ENCODE measurements at places on chromosomes 2 and 18.

- DNase-seq, result no peak
Observed at GRCh38 chr2:46252891-46253659, 44.1 kb upstream of the EPAS1 start.

- DNase-seq, result no peak
Observed at GRCh38 chr2:10716581-10716980, 4.8 kb upstream of the ATP6V1C2 start.

- no peak for DNase-seq
Observed at GRCh38 chr18:54690198-54690597, 99.2 kb downstream of the DYNAP start.

DNA sequence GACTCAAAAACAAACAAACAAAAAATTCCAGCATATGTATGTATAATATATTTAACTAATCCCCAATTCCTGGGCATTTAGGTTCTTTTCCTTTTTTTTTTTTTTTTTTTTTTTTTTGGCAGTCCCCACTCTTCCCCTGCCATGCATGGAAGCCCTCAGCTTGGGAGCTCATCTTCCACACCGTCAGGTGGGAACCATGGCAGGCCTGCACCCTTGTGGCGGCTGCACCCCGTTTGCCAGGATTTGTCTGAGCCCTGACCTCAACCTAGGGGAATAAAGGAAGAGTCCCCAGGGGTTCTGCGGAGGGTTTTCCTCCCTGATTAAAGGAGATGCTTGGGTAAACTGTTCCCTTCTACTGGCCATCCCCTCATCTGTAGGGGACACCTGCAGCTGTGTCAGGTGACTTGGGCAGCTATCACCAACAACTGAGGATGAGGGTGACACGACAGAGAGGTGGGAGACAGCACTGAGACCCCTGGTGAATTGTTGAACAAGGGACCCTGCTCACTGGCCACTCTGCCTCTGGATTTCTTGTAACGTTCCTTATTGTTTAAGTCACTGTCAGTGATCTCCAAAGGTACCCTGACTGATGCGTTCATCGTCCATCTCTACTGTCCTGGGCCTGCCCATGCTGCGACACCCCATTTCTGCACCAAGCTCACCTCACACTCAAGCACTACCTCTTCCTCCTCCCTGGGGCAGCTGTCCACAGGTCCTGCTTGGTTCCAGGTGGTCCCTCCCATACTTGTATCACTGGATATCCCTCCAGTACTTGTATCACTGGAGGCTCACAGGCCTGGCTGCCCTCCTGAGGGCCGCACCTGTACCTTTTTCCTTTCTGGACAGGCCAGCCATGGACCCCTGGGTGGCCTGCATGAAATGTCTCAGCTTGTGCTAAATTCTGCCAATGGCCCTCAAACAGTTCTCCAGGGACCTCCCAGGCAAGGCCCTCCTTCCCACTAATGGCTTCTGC lies 14.5 kb downstream of the TMEM185B start:
- DNase-seq, result no peak

- DNase-seq, result no peak
Observed at GRCh38 chr18:12851716-12852115, 32.3 kb downstream of the PTPN2 start.

- DNase-seq, result no peak
Observed at GRCh38 chr2:81196383-81196851, 891.9 kb upstream of the LRRTM1 start.

DNA sequence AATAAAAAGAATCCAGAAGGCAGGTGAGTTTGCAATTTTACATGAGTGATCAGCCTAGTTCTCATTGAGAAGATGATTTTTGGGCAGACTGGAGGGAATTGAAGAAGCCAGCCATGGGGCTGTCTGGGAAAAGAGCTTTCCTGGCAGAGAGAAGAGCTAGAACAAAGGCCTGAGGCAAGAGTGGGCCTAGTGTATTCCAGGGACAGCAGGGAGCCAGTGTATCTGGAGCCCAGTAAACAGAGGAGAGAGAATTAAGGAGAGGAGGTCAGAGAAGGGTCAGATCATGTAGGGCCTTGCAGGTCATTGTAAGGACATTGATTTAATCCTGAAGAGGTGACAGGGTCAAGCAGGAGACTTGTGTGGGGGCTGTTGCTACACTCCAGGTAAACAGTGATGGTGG lies 195.8 kb downstream of the SATB2 start:
- no peak for DNase-seq

DNA sequence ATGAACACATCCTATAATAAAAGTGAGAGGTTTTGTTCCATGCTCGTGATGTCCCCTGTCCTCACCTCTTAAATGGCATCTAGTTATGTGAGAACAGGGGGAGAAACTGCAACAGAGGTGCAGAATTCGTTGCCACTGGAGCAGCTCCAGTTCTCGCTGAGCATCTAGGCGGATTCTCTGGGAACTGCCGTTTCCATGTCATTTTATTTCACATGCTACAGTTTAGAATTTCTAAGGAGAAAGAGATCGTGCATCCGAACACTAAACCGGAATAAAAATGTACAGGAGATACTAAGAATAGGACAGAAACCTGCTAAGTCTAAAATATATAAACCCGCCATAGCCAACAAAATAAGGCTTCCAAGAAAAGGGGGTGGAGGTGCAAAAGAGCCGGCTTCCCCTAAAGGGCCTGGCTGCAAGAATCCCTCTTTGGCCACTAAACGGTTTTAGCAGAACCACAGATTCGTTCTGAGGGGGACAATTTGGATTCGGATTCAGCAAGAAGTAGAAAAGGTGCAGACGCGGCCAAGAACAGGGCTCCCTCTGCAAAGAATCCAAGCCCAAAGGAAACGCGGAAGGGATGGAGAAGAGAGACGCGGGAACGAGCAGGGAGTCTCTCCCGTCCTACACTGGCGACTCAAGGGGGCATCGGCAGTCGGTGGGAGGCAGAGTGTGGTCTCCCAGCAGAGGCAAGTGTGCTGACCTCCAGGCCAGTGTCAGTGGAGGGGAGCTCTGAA lies 1.3 kb downstream of the TMEM163 start:
- no peak for DNase-seq

- no peak for DNase-seq
Observed at GRCh38 chr2:143148011-143148410, 18.8 kb downstream of the ARHGAP15 start.

DNA sequence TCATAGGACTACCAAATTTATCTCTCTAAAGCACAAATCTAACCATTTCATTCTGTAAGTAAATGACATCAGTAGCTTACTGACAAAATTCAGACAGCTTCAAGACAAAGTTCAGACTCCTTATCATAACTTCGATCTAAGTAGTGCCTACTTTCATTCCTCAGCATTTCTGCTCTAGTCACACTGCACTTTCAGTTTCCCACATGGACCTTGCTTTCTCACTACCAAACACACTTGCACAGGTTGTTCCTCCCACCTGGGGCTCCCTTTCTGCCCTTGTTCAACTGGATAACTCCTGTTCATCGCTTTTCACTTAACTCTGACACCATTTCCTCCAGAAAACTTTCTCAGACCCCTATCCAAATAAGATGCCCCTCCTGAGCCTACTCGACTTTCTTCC lies 22.1 kb upstream of the CCDC150 start:
- DNase-seq, result no peak

DNA sequence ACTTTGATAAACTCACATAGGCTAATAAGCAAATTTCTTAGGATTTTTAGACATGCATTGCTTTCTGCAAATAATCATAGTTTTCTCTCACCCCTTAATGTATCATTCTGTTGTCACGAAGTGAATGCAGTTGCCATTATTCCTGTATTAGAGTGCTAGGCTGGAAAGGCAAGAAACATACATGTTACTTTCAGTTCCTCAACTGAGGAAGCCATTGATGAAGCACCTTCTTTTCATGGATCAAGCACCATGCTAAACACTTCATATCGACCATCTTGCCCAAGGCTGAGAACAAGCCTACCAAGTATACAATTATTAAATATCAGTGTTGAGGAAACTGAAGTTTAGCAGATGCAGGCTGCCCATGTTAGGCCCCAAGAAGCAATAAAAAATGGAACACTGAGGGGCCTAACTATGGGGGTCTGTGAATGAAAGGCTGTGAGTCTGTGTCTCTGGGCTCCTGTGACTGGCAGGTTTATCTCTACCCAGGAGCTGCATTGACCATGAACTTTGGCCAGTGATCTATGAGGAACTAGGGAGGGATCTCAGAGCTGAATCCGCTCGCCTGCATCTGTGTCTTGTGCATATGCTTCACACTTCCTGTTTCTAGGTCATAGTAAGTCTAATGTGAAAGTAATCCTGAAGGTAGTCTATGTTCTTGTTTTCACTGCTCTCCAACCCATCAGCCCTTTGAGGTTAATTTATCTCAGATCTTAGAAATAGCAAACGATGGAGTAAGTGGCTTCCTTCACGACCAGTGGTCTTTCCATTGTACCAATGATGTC lies 16.0 kb upstream of the TSPYL6 start:
- no peak for DNase-seq

- DNase-seq, result no peak
Observed at GRCh38 chr2:110729106-110729505, 3.3 kb upstream of the ACOXL start.

DNA sequence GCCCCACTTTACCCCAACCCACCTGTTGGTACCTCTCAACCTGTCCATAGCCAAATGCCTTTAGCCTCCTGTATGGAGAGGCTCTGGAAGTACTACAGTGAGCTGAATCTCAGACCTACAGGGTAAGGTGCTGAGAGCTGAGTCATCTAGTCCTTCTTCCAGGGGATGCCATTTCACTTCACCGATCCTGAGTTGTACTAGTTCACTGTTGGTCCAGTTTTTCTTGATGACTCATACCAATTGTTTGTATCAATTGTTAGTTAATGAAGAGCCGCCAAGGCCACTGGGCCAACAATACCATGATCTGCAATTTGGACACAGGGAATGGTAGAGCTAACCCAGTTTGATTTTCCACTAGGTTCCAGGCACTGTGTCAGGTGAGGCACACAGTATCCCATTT lies 257.0 kb downstream of the CLIP4 start:
- DNase-seq, result no peak

GRCh38 chr18:47932603-47933002 lies 2.1 kb upstream of the SMAD2 start:
- DNase-seq, result no peak

DNA sequence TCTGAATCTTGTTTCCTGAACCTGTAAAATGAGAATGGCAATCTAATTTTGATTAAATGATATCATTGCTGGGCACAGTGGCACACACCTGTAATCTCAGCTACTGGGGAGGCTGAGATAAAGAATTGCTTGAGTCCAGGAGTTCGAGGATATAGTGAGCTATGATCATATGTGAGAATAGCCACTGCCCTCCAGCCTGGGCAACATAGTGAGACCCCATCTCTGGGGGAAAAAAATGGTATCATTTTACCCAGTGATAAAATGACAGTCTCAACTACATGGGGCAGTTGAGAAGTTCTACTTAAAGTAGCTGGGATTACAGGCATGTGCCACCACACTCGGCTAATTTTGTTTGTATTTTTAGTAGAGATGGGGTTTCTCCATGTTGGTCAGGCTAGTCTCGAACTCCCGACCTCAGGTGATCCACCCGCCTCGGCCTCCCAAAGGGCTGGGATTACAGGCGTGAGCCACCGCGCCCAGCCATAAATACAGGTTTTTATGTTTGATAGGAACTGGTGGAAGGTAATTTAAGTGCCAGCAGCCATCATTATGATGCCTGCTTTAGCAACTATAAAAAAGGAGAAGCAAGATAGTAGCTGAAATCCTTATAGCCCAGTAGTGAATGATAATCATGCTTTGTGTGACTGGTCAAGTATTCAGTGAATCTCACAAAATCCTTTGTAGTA lies 17.0 kb downstream of the BZW1 start:
- DNase-seq, result no peak

DNA sequence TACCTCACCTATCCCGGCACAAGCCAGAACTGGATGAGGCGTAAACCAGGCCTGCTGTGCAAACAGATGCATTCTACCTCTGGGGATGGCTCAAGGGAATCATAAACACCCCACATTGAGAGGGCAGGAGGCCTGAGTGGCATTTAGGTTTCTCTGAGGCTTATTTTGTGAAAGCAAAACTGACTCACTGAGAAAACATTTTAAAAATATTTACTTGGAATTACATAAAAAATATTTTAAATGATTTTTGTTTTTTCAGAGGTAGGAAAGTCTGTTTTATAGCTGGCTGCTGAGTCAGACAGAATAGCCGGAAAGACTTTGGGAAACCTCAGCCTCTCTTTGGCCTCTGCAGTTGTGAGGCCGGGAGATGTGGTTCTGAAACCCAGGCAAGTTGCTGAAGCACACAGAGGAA lies 244.1 kb downstream of the NCKAP5 start:
- no peak for DNase-seq

DNA sequence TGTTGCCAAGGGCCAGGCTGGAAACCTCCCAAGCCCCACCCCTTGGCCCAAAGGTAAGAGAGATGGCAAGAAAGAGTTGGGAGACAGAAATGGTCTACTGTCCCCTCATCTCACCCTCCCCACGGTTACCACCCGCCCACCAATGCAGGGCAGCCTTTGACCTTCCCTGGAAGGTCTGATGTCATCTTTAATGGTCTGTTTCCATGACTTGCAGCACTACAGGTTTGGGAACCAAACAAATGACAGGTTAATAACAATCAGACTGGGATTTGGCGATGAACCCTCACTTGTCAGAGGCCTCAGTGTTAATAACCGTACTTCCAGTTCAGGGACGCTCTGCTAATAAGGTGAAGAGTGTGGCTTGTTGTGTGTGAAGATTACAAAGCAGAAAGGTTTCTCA lies 70.4 kb downstream of the MRO start:
- DNase-seq, result no peak

- DNase-seq, result no peak
Observed at GRCh38 chr2:178452334-178452733, 1.2 kb downstream of the PJVK start.

GRCh38 chr2:176167398-176167797 lies 10.3 kb downstream of the HOXD3 start:
- DNase-seq, result no peak

DNA sequence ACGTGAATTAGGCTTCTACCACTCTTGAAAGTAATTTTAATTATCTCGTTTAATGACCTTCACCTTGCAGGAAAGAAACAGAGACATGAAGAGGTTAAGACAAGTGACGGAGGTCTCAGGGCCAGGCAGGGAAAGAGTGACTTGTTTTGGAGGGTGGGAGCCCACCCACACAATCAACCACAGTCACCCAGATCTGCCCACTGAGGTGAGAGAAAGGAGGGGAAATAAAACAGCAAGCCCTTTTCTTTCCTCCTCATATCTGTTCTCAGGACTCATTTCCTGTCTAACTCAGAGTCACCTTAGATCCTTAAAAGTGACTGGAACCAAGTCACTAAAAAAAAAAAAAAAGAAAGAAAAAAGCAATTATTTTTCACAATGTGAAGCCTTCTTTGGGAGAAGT lies 26.8 kb downstream of the ATP8B1 start:
- no peak for DNase-seq

DNA sequence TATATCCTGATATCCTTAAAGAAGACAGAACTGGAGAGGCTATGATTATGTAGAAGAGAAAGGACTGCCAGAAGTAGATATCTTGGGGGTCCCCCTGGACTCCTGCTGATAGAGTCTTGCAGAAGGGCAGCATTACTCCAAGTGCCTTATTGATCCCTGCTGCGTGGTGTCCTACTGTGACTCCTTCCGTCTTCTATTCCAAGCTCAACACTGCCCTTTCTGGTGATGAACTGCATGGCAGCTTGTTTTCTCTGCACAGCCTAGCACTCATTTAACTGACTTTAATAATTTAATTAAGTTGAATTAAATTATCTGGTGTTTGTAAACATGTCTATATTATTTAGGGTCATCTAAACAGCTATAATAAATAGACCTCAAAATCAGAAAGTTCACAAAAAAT lies 194.1 kb upstream of the DSEL start:
- no peak for DNase-seq

- DNase-seq, result no peak
Observed at GRCh38 chr2:3301001-3301400, 76.6 kb downstream of the EIPR1 start.

GRCh38 chr2:119264781-119265692 lies 41.4 kb downstream of the STEAP3 start:
- peak; percentile 2 for DNase-seq

All from naive thymus-derived CD8-positive, alpha-beta T cell (primary cell).